ENCODE measurements at places on chromosomes 6 and 20.
A peak's percentile ranks its signal among the peaks of the same experiment; 100 is the strongest.

DNA sequence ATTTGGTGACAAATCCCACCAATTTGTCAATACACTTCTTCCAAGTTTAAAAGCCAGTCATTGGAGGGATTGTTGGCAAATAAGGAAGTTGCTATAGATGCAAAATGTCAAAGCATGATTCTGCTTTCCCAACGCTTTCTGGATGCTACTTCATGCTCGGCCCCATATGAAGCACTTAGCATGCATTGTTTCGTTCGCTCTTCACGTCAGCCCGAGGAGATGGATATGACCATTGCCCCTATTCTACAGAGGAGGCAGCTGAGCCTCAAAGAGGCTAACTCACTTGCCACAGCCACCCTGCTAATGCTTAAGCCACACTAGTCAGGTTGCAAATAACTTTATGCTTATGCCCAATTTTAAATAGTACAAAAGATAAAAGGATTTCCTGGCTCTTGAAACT, 2.8 kb upstream of the NXT1 start:
- DNase-seq: no peak

DNA sequence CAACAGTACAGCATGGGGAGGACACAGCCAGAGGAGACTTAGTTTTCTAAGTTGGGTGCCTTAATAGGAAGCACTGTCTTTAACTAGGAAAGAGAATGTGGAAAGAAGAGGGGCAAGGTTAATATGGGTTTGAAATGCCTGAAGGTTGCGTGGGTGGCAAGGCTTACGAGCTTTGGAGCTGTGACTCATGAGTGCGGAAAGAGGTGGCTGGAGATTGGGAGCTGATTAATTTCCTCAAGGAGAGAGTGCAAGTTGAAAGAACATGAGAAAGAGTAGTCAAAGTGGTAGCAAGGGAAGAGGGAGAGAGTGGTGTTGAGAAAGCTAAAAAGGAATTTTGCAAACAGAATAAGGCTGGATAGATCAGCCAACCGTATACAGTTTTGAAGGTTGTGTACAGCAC, 315.1 kb upstream of the PRND start:
- peak; percentile 61 for DNase-seq

- DNase-seq: no peak
These were observed 52.7 kb downstream of the BANF2 start for GRCh38 chr20:17752459-17752858.

DNA sequence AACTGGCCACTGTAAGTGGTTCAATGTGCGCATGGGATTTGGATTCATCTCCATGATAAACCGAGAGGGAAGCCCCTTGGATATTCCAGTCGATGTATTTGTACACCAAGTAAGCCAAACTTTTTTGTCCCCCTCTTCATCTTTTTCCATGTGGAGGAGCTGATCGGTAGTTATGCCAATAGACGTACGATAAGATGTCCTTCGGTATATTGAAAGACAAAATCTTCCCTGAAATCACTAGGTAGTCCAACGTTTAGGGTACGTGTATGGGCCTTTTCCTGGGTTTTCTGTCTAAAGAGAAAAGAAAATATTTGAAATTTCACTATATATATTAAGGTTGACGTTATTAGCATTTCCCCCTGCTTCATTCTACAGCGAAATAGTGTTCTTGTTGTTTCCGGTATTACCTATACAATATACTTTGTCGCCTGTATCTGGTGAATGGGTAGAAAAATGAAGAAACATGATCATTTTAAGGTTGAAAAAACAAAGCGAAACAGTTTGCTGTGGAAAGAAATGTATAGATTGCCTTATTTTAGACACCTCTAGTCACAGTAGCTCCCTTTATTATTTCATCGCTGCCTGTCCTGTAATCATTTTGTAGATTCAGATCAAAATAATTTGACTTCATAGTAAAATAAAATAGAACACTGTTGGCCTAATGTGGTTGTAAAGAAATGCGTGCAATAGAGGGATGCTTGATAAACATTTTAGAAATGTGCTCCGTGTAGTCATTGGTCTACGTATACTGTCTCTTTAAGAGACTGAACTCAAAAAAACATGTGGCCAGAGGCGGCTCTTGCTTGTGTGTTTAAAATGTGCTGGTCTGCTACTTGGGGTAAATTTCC, 1.5 kb downstream of the LIN28B start:
- no peak for DNase-seq

GRCh38 chr20:15256676-15257568, 919.5 kb upstream of the FLRT3 start:
- DNase-seq: no peak

GRCh38 chr20:3704087-3704486, 8.3 kb downstream of the SIGLEC1 start:
- DNase-seq: no peak

DNA sequence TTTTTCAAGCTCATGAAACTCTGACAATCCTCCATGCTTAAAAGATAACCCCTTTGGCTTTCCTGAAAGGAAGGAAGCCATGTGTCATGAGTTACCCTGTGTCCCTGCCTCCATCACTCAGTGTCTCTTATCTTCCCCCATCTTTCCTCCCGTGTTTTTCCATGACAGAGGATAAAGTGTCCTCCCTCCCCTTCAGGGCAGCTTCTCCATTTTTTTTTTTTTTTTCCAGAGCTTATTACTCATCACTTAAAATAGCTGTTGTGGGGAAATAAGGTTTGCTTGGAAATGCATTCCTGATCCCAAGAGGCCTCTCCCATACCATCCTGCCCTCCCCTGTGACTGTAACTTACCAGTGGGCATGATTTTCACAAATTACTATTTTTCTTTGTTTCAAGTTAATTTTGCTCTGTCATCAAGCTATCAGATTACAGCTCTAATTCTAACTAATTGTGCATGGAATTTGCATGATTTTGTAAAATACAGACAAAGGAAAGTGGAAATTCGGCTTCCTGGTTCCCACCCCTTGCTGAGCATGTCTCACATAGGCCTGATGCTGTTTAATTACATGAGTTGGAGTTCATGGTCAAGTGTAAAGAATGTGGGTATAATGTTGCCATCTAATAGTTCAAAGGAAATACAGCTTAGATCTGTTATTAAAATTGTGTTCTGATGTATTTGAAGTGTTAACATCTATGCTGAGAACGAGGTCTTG, 614.5 kb upstream of the FLRT3 start:
- peak; percentile 50 for DNase-seq

GRCh38 chr20:49914310-49915117, 815 bp downstream of the SPATA2 start:
- no peak for DNase-seq

- no peak for DNase-seq
These were observed 17.5 kb downstream of the PIM1 start for GRCh38 chr6:37187321-37188022.

- no peak for DNase-seq
These were observed 573 bp downstream of the SNX3 start for GRCh38 chr6:108260126-108260808.

- DNase-seq: no peak
These were observed 90.6 kb downstream of the ERMARD start for GRCh38 chr6:169841907-169842606.

DNA sequence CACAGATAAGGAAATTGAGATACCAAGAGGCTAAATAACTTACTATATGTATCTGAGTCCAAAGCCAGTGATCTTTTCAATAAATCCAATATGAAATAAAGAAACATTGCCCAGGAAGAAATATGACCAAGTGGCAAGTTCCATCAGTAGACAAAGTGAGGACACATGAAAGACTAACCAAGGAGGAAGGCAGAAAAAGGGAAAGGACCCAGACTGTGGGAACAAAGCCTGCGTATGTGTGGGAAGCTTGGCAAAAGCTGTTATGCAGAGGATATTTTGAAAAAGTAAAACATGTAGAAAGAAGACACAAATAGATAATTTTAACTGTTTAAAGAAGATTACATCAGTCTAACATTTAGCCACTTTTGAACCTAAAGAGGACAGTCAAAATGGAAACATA, 264.4 kb upstream of the PRDM1 start:
- DNase-seq: no peak

- DNase-seq: no peak
These were observed 37.5 kb upstream of the FRMD1 start for GRCh38 chr6:168116438-168116974.

- no peak for DNase-seq
These were observed 83.3 kb upstream of the DUSP22 start for GRCh38 chr6:208938-209337.

- DNase-seq: no peak
These were observed 96.1 kb upstream of the CD83 start for GRCh38 chr6:14021449-14021848.

GRCh38 chr20:56945057-56945456, 316.0 kb downstream of the TFAP2C start:
- no peak for DNase-seq

Data from BJ (cell line).